ENCODE measurements at places on chromosomes 5 and 9. TPM values are rescaled to one million over a fixed set of nuclear protein-coding genes. Genes with fewer than 3 reads are reported as not detected.

- no peak for DNase-seq
Measured at GRCh38 chr9:72254901-72255545, 105.8 kb downstream of the GDA start.

- DNase-seq: no peak
Measured at GRCh38 chr9:124132671-124133147, 121.1 kb downstream of the LHX2 start.

- no peak for DNase-seq
Measured at GRCh38 chr5:175690025-175690424, 32.2 kb downstream of the HRH2 start.

GRCh38 chr5:138354926-138355378 is 2.5 kb downstream of the KDM3B start:
- DNase-seq: no peak

GRCh38 chr5:14231890-14232289 is 88.7 kb downstream of the TRIO start:
- DNase-seq: no peak

GRCh38 chr5:180830253-180831138 is 27.9 kb upstream of the MGAT1 start:
- no peak for DNase-seq

PCA3 gene
- not detected for total RNA-seq

ARSB gene
- 26.1 TPM for total RNA-seq
